ENCODE measurements at places on chromosomes 5 and 9.

GRCh38 chr5:154287136-154287535 is 96.6 kb downstream of the GALNT10 start:
- DNase-seq, result no peak

DNA sequence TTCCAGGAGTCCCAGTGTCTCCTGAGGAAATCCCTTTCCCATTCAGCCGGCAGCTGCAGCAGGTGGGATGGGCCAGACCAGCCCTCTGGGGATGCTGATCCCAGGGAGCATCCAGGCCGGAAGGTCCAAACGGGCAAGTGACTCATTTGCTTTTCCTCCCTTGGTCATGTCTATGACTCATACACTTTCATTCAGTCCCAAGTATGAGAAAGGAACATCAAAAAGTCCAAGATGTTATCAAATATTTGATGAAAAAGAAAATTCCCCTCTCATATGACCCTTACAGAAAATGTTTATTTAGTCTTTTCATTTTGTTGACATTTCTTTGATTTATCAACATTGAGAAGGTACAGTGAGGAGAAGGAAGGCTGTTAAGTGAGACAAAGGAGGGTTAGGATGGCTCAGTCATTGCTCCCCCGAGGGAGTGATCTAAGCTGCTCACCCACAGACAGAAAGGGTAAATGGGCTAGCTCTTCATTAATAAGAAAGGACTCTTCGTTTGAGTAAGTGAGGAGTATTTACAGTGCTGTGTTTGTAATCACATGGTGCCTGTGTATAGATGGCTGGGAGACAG is 117.6 kb upstream of the ANKRD55 start:
- peak; percentile 0 for DNase-seq

DNA sequence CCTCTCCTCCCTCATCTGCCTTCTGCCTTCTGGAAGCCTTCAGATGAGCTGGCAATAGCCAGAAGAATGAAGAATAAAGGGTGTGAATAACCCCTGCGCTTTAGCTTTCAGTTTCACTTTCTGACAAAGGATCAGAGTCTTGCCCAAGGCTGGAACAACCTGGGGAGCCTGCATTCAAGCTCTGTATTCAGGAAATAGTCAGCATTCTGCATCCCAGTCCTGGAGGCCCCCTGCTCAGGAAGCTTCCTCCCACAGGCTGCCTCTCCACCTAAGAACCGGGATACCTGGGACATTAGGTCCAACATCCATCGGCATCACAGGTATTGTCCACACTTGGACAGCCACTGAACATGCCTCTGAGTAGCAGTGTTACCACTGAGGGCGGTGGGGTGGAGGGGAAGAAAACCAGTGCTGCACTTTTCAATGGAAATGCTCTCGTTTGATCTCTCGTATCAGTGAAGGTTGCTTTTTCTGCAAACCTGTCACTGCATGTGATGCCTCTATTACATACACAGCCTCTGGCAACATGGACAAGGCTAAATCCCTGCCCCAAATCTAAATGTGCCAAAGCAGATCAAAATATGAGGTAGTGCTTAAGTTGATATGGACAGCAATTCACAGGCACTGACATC is 39.8 kb upstream of the ACO1 start:
- no peak for DNase-seq

DNA sequence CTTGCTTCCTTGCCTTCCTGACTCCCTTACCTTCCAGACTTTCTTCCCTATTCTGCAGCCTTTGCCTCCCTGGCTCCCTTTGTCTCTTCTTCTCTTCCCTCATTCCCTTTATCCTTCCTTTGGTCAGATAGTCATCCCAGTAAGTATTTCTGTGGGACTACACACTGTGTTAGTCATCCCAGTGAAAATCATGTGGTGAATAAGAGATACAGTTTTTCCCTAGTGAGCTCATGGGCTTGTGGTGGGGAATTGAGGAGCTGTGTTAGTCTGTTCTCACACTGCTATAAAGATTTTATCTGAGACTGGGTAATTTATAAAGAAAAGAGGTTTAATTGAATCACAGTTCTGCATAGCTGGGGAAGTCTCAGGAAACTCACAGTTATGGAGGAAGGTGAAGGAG is 109.8 kb upstream of the EDIL3 start:
- DNase-seq, result no peak

GRCh38 chr9:7166074-7166473 is 408.3 kb downstream of the KDM4C start:
- no peak for DNase-seq

- DNase-seq, result no peak
Observed at GRCh38 chr9:122172131-122172530, 12.4 kb downstream of the MORN5 start.
